ENCODE measurements at places on chromosomes 16 and 17. TPM values are rescaled to one million over a fixed set of nuclear protein-coding genes. Genes with fewer than 3 reads are reported as not detected.
A peak's percentile ranks its signal among the peaks of the same experiment; 100 is the strongest.

GRCh38 chr17:81037798-81038733 is 3.1 kb downstream of the BAIAP2 start:
- DNase-seq: no peak

- no peak for DNase-seq
Measured at GRCh38 chr16:75080205-75081029, 36.2 kb downstream of the LDHD start.

Gene GPRC5C
- total RNA-seq: 31.7 TPM

DNA sequence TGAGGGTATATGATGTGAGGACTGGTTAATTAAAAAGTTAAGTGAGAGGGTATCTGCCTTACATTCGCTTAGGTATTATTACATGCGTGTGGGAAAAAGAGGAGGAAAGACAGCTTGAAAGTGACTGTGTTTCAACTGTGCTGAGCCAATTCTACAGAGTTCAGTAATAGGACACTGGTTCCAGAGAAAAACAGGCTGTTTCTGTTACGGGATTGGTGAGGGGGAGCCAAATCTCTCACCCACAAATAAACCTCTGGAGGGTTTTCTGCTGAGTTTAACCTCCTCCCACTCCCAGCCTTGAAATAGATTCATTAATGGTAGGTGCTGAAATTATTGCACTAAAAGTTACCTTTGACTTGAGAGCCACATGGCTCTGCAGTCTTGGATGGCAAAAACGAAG is 3.9 kb upstream of the KRT26 start:
- DNase-seq: no peak

DNA sequence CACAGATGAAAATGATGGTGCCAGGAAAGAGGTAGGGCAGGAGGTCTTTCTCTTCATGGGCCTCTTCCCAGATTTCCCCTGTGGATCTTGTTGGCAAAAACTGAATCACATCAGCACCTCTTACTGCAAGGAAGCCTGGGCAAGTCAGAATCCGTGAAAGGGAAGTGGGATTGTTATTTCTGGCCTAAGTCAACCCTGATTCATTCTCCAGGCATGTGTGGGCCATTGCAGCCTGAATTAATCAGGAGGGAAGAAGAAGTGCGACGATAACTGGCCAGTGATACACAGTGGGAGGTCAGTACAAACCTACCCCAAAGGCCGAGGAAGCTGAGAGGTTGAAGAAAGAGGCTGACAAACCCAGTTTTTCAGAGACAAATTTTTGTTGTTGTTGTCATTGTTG is 17.9 kb upstream of the NSMCE1 start:
- DNase-seq: no peak

DNA sequence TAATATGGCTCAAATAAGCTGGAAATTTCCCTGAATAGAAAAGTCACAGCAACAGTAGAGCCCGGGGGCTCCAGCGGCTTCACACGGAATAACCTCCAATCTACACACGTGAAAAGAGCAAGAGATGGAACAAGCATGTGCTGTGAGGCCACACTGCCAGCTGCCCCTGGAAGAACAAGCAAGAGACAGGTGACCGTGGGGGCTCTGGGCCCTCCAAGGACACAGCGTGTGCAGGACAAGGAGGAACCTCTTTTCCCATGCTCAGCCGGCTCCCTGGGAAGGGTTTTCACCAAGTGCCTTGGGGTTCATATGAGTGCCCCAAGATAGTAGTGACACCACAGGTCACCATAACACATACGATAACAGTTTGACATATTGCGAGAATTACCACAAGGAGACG is 110.2 kb upstream of the ZNF750 start:
- DNase-seq: peak; percentile 43

Gene LLGL2
- 4.7 TPM for total RNA-seq

DNA sequence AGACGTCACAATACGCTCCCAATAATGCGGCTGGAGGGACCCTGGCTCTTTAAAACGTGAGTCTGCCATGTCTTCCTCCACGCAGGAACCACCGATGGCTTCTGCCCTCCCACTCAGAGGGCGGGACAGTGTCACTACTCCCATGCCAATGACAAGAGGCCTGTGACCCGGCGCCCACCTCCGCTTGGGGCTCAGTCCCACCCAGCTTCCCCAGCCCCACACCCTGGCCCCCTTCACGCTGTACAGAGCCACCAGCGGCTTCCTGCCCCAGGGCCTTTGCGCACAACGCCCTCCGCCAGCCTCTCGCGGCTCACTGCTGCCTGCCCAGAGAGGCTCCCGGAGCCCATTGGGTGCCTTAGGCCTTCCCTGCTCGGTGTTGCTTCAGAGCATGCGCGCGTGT is 29.5 kb upstream of the ZNF469 start:
- no peak for DNase-seq

DNA sequence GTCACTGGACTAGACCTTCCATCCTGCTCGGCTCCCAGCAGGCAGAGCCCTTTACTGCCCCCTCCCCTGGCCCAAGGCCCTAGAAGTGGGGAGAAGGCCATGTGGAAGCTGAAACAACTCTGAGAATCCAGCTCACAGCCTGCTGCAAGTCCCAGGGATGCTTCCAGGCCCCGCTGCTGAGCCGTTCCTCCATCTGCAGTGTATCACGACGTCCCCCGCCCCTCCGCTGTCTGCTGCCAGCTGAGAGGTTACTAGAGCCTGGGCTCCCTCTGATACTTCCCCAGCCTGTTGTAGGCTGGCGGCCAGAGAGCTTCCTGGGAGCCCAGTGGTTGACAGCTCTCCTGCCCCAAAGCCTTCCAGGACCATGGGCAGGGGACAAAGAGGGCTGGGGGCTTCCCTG is 118.2 kb downstream of the MGAT5B start:
- DNase-seq: no peak
